Hepatic stellate cell (primary cell): ENCODE measurements at places on chromosomes 12 and 14.

- peak; percentile 47 for DNase-seq
Observed at GRCh38 chr14:65792208-65792905, 379.8 kb downstream of the FUT8 start.

DNA sequence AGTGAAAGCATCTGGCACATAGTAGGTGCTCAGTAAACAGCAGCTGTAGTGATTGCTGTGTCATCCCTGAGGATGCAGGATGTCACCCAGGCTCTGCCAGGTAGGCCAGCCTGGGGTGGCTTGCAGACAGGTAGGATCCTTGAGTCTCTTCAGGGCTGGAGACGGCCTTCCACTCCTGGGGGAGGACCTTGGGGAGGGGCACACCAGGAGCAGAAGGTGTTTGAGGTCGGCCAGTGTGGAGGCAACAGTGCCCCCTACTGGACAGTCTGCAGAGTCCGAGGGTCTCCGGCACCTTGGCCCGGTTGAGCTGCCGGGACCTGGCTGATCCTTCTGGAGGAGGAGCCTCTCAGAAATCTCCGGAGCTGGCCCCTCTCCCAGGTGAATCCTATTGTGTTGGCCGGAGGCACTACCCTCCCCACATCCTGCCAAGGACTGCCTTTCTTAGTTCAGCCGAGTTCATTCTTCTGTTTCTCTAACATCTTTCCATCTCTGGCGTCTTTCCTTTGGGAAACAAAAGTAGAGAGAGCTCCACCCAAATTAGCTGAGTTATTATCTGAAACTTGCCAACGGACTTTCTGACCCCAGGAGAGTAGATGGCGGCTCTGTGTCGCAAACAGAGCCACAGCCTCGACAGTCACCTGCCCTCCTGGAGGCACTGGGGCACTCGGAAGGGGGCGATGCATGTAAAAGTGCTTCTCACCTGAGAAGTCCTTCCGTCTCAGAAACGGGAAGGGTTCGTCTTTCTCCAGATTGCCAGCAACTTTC is 41.8 kb upstream of the CLMN start:
- DNase-seq = no peak

DNA sequence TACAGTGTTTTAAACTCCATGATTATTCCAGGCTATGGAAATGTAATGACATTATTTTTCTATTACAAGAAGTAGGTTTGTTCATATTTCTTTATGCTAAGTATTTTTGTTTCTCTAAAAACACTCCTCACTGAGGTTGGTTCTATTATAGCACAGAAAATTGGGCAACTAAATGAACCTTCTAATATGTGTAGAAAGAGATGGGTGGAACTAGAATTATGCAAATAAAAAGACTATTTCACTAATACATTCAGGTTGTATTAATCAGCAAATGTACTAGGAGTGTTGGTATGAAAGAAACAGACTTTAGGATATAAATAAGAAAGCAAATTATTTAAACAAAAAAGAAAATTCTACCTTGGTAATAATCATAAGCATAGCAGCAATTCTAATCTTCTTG is 4.9 kb downstream of the OR6C2 start:
- no peak for DNase-seq

- DNase-seq = no peak
Observed at GRCh38 chr12:70444903-70445302, 78.8 kb downstream of the KCNMB4 start.

DNA sequence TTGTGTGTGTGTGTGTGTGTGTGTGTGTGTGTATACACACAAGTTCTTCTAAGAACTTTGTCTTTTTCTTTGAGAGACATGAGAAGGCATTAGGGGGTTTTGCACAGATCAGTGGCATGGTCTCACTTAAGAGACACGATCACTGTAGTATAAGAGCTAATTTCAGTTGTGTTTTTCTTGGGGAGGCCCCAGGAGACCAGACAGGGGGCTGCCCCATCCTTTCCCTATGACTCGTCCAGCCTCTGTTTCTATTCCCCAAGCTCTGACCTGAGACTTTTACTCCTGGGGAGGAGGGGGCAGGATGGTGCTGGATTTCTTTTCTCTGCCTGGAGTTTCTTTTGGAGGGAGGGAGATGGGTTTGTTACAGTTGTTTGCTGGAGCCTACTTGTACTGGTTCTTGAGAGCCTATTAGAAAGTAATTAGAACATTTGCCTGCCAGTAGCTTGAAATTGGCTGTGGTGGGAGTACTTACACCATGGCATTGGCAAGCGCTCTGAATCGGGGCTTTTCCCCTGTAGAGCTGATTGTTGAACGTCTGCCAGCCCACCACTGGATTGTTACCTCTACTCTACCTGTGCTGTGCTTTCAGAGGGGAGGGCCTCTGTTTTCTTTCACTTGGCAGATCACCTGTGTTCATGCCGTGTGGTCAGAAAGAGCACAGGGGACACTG is 109.5 kb downstream of the TSPAN9 start:
- no peak for DNase-seq

GRCh38 chr14:101965181-101965544 is 790 bp downstream of the DYNC1H1 start:
- DNase-seq = peak; percentile 79

- no peak for DNase-seq
Observed at GRCh38 chr12:127480775-127481314, 786.1 kb upstream of the TMEM132C start.

- no peak for DNase-seq
Observed at GRCh38 chr12:74644681-74645080, 107.0 kb downstream of the ATXN7L3B start.

DNA sequence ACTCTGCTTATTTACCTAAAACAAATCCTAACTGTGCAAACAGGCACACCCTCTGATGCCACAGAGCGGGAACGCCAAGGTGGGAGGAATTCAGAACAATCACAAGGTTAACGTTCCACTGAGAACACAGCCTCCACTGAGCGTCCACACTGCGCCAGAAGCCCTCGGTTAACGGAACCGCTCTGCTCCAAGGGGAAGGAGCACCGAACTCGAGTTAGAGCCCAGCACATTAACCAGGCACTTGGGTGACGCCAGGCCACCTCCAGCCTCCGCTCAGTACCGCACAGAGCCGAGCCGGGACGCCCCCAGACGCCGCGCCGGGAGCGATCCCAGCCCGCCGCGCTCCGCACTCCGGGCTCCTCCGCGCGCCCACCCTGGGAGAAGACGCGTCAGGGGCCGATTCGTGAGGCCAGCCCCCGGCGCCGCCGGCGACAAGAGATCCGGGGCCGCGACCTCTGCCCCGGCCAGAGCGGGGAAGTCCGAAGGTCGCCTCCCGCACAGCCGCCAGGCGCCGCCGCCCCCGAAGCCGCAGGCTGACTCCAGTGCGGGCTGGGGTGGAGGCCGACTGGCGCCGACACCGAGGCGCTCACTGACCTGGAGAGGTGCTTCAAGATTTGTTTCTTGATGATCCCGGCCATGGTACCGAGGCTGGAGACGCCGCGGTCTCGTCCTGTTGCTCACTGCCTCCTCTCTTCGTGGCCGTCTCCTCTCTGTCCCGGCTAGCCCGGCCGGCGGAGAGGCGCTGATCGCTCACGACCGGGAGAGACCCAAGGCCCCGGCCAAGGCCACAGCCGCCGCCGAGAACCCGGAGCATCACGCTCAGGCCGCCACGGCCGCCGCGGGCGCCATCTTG is 450 bp downstream of the BLTP3B start:
- DNase-seq = peak; percentile 15

DNA sequence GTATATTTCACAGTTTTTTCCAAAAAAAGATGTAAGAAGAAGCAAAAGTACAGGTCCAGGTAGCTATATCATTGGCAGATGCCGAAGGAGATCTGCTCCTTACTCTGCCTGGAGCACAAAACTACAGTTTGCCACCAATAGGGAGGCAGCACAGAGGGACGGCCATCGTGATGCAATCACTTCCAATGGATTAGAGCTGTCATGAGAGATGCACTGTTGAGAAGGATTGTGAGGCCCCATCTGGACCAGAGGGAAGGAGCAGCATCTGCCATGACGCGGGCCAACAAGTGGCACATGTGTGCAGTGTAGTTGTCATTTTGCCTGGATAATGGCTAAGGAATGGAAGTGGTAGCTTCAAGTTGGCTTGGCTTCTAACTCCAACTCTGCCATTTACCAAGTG is 318.8 kb upstream of the FKBP4 start:
- DNase-seq = no peak

- no peak for DNase-seq
Observed at GRCh38 chr14:72652179-72652578, 241.7 kb downstream of the DPF3 start.

- DNase-seq = peak; percentile 58
Observed at GRCh38 chr12:13094367-13094766, 9.1 kb downstream of the GSG1 start.

DNA sequence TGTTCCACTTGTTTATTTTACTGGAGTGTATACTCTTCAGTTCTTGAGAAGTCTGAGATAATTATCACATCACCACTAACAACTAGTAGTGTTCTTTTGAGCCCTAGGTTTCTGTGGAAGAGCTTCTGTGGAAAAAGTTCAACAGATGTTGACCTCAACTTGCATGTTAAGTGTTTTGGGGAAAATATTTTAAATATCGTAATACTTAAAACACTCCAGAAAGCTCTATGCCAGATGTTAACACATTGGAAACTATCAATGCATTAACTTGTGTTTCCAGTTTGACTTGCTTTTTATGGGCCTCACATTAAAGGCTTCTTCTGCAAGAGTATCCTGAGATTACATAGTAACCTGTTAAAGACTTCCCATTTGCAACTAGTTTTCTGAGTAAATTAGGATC is 173.1 kb downstream of the DUSP6 start:
- DNase-seq = no peak

- peak; percentile 17 for DNase-seq
Observed at GRCh38 chr14:62162998-62163589, 400.9 kb downstream of the SNAPC1 start.

DNA sequence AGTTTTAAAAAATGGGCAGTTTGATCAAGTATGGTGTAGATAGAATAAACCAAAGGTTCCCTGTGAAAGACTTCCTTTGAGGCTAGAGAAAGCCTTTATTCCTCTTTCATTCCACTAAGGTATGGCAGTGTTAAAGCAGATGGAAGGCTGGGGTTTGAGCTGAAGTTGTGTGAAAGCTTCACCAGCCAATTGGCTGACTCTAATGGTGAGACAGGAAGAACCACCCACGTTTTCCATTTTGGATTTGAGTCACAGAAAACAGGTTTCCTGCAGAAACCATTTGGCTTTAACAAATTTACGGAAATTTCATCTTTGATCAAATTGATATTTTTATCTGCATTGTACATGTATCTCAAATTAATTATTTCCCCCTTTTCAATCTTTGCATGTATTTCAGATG is 455.0 kb downstream of the PCNX1 start:
- DNase-seq = no peak

DNA sequence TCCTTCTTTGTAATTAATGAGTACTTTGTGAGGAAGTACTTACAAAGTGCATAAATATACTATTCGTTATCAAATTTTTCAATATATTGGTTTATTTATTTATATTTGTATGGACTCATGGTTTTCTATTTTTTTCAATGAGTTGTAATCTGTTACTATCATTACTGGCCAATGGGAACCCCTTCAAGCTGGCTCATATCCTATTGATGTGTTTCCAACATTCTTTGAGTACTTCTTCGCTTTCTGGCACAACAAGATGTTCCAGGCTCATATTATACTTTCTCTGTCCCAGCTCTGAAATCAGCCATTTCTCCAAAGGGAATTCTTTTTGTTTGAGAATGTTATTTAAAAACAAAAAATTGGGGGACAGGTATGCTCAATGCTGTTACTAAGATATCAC is 17.5 kb downstream of the YBX3 start:
- no peak for DNase-seq

DNA sequence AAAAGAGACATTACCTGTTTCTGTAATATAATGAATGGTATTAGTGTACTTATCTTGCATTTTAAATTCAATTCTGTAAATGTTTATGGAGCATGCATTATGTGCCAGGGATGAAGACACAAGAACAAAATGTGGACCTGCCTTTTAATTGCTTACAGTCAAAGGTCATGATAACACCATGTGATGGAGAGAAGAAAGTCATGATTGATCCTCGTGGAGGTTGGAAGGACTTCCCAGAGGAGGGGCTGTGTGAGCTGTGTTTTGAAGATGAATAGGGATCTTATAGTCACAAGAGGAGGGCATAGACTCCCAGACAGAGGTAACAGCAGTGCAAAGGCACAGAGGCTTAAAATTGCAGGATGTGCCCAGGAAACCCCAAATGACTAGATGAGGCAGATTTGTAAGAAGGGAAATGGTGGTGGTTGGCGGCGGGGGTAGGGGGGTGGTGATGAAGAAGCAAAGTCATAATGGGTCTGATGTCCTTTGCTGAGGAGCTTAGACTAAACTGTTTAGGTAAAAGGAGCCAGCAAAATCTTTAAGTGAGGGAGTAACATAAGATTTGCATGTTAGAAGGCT is 151.5 kb downstream of the PRKCH start:
- no peak for DNase-seq

DNA sequence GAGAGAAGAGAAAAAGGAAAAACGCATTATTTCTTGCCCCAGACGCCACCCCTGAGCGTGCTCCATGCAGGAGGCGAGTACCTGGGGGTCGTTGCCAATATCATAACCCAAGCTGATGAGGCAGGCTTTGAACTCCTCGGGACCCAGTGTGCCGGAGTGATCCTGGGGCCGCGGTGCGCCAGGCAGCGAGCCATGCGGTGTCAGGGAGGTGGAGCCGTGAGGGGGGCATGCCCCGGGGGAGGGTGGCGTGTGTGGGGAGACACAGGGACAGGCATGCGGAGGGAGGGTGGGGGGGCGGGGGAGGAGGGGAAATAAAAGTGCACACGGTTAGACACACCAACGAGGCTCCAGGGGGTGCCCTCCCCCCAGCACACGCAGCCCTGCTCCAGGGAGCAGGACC is 86.0 kb upstream of the ZFP36L1 start:
- no peak for DNase-seq

DNA sequence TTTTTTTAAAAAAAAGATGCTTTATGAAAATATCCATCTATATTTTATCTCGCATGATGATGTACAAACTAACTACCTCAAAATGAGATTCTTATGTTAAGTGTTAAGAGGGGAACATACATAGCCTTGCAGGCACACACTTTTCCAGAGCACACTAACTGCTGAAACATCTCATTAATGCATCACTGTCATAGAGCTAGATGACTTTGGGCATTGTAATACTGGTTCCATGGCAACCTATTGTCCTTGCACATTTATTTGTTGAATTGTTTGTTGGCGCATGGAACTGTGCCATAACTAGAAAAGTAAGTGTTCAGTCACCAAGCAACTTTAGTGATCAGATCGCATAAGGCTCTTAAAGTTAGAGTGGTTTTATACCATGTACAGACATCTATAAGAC is 348.3 kb downstream of the GALC start:
- DNase-seq = no peak

- DNase-seq = no peak
Observed at GRCh38 chr14:91493169-91493568, 16.9 kb downstream of the PPP4R3A start.
